ENCODE measurements at places on chromosomes 12 and 14.

DNA sequence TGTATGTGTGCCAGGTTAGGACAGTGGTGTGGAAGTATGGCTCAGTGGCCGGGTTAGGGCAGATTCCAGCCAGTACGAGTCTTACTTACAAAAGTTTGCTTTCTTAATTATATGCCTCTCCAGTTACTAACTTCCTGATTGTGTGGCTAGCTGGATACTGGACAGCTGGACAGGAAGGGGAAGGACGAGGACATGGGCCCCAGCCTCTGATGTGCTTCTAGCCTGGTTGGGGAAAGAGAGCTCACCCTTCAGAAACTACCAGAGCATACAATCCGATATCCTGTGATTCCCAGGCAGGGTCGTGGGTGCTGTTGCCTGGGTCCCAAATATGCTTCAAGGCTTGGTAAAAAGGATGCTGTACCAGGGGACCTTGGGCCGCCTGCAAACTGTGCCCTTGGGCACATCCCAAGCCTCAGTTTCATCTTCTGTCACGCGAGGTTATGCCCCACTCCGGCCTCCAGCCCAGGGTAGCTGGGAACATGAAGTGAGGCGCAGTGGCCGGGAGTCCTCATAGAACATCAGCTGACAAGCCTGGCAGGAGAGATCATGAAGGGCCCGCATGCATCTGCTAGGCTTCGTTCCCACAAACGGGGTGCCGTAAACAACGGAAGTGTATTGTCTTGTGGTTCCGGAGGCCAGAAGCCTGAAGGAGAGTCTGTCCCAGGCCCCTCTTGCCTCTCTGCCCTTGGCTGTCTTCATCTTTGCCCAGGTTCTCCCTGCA, 23.2 kb upstream of the RIN3 start:
- no peak for DNase-seq

GRCh38 chr12:100698518-100698917, 96.1 kb upstream of the ANO4 start:
- DNase-seq, result no peak

- no peak for DNase-seq
These were observed 7.8 kb downstream of the NEK9 start for GRCh38 chr14:75119056-75119455.

- no peak for DNase-seq
These were observed 125.0 kb downstream of the RAD51B start for GRCh38 chr14:67944605-67945004.

DNA sequence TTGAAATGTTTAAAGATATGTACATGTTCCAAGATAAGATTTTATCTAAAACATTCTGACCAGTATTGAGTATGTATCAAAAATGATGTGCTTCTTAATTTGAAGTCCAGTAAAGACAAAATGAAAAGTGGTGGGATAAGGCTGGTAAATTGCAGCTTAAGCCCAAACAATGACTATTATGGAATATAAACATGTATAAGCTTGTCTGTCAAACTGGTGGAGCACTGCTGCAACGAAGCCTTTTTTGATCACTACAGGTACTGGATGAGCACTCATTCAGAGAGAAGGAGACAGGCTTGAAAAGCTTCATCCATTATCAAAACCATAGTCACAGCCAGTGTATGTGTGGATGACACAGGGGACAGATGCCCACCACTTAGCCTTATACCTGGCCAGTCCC, 138.4 kb downstream of the ATP23 start:
- no peak for DNase-seq

DNA sequence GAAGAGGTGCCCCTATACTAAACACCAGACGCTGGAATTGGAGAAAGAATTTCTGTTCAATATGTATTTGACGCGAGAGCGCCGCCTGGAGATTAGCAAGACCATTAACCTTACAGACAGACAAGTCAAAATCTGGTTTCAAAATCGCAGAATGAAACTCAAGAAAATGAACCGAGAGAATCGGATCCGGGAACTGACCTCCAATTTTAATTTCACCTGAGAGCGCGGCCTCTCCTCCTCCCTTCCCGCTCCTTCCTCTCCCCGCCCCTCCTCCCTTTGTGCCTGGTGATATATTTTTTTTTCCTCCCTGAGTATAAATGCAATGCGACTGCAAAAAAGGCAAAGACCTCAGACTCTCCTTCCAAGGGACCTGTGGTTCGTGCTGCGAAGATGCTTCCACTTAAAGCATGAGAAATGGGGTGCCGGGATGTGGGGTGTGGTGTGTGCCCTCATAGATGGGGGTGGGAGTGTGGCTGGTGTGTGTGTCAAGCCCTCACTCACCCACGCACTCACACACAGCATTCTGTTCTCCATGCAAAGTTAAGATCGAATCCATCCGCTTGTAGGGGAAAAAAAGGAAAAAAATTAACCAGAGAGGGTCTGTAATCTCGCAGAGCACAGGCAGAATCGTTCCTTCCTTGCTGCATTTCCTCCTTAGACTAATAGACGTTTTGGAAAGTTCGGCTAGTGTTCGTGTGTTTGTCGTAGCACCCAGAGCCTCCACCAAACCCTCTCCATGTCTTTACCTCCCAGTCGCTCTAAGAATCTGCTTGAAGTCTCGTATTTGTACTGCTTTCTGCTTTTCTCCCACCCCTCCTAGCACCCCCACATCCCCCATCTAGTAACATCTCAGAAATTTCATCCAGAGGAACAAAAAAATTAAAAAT, 4.5 kb downstream of the HOXC10 start:
- DNase-seq, result no peak

DNA sequence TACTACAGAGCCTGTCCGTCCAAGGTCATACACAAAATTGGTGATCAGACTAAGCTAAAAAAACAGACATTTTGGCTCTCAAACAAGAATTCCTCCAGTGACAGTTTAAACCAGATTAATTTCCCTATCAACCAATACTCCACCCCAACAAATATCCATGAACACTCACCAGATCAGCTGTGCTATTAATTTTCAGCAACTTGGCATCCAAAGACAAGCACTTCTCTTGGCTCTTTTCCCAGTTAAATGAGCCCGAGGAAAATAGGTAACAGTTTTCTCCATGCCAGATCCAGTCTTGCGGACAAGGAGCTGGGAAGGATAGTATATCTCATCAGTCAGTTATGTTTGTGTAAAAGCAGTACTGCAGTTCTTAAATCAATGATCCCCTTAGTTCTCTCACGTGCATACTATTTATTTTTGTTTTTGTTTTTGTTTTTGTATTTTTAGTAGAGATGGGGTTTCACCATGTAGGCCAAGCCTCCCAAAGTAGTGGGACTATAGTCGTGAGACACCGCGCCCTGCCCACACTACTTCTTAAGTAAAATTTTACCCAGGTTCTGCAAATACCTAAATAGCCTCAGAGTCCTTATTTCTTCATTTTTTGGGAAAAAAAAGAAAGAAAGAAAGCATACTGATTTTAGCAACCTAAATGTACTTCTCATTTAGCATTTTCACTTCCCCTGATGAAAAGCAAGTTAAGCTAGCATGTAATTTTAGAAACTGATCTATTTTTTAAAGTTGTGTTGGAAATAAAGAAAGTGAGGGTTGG, 11.1 kb downstream of the OLR1 start:
- no peak for DNase-seq

- no peak for DNase-seq
These were observed 20.1 kb upstream of the KRT7 start for GRCh38 chr12:52212701-52213563.

DNA sequence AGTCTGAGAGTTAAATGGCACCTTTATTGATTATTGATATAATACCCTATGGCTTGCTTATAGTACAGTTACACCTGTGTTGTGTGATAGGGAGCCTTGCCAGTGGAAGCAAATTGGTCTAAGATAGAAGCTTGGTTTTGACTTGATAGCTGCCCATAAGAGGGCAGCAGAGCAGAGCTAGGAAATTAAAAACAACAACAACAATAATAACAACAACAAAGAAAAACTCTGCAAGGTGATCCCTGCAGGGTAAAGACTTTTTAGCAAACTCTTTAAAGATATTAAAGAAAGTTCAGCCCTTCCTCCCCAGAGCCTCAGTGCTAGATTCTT, 18.0 kb upstream of the RNASE10 start:
- DNase-seq, result no peak

DNA sequence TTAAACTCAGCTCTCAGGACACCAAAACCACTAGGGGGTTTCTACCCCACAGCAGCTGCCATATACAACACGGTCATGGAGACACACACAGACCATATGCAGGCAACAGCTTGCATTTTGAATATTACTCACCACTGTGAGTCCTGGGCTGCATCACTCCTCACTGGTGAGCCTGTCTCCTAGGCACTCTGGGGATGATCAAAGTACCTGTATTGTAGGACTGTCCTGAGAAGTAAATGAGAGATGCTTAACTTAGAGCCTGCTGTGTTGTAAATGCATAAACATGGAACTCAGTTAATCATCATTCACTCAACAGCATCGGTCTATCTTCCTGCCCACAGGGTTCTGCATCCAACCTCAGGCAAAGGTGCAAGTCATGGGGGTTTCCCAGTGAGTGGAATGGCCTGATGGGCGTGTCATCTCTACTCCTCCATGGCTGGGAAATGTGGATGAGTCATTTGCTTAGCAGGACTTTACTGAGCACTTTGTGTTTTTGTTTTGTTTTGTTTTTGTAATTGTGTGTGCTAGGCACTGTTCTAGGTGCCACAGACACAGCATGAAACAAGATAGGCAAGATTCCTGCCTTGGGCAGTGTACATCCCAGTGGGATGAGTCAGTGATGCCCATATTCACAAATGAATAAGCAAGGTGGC, 1141.2 kb upstream of the TMEM132C start:
- no peak for DNase-seq

DNA sequence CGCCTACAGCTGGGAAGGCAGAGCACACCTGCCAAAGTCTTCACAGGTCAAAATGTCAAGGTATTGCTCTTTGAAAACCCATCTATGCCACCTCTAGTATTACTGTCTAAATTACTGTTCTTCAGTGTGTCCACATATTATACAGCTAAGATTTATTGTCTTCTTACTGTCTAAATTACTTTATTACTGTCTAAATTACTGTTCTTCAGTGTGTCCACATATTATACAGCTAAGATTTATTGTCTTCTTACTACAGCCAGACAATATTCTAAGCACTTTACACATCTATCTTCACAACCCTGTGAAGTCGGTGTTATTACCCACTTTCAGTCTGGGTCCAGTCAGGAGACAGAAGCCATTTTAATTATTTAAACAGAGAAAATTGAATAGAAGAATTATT, 173.9 kb downstream of the MYRFL start:
- no peak for DNase-seq

DNA sequence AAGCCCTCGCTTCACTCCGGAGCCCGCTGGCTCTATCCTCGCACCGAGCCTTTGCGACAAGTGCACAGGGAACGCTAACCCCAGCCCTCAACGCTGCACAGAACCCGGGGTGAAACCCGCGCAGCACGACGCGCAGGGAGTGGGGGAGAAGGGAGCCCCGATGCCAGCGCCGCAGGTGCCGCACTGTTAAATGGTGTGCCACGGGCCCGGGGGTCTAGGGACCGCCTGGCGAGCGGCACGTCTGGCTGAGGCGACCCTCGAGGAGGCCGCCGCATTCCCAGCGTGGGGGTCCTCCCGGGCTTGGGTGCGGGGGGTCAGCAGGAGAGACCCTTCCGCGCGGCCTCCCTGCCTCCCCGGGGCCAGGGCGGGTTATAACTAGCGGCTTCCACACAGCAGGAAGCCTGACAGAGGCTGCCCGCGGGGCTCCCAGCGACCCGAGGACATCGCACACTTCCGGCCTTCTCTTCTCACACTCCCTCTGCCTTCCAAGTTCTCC, 23.8 kb upstream of the LRTM2 start:
- no peak for DNase-seq

DNA sequence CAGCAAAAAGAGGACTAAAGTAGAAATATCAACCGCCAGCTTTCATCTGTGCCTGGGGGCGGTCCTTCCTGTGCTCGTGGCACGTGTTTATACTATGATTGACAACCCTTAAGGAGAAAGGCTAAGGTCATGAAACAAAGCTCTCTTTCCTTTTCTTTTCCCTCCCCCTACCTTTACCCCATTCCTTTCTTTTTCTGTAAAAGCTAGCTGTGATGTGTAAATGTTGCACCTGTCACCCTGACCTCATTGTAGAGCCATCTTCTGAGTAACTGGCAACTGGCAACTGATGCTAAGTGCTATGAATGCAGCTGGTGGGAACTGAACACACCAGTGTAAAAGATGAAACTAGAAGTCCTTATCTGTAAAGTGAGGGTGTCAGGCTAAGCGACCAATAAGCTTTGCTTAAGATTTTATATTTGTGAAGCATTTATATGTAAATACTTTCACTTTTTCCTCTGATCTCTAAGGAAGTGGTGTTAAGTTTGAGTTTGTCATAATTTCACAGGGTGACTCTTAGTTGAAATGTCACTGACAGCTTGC, 102.8 kb upstream of the BCAT1 start:
- DNase-seq, result peak; percentile 20

GRCh38 chr12:131749618-131750315, 38.9 kb downstream of the SFSWAP start:
- DNase-seq, result no peak

- DNase-seq, result no peak
These were observed 958 bp downstream of the RTN1 start for GRCh38 chr14:59869381-59870255.

- no peak for DNase-seq
These were observed 12.3 kb upstream of the RTRAF start for GRCh38 chr14:51977075-51977474.

DNA sequence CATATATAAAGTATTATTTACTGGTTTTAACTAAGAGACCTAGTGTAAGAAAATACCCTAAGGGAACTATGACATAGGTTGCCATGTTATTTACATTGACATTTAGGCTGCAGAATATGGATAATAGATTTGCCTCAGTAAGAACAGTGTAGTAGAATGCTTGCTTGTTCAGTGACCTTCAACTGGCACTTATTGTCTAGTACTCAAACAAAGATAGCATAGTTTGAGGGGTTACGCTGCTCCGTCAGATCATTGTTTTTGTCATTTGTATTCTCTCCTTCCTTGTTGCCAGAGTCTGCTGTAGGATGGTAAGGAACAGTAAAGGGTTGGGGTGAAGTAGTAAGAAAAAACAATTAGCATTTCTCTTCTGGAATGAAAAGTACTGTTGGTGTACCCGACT, 33.2 kb downstream of the TOGARAM1 start:
- no peak for DNase-seq

DNA sequence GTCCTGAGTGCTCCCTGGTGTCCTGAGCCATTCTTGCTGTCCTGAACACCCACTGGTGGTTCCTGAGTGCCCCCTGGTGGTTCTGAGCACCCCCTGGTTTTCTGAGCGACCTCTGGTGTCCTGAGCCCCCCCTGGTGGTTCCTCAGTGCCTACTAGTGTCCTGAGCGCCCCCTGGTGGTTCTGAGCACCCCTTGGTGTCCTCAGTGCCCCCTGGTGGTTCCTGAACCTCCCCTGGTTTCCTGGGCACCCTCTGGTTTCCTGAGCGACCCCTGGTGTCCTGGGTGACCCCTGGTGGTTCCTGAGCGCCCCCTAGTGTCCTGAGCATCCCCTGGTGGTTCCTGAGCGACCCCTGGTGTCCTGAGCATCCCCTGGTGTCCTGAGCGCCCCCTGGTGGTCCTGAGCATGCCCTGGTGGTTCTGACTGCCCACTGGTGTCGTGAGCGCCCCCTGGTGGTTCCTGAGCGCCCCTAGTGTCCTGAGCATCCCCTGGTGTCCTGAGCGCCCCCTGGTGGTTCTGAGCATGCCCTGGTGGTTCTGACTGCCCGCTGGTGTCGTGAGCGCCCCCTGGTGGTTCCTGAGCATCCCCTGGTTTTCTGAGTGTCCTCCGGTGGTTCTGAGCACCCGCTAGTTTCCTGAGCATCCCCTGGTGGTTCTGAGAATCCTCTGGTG, 473.1 kb downstream of the TMEM121 start:
- DNase-seq, result no peak
